ENCODE measurements at places on chromosomes 4 and X.

DNA sequence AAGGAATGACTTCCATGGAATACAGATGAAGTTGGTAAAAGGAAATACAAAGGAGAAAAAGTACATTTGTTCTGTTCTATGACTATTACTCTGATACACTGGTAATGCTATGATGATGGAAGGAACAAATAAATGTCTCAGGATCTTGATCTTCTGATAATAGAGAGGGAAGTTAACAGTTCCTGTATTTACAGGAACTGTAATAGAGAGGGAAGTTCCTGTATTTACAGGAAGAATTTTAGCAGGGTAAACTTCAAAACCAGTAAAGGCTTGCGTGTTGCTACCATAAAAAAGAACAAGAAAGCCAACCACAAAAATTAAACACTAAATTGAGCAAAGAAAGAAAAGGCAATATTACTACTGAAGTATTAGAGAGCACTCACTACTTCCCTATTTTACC, 91.7 kb upstream of the HPGD start:
- no peak for DNase-seq

DNA sequence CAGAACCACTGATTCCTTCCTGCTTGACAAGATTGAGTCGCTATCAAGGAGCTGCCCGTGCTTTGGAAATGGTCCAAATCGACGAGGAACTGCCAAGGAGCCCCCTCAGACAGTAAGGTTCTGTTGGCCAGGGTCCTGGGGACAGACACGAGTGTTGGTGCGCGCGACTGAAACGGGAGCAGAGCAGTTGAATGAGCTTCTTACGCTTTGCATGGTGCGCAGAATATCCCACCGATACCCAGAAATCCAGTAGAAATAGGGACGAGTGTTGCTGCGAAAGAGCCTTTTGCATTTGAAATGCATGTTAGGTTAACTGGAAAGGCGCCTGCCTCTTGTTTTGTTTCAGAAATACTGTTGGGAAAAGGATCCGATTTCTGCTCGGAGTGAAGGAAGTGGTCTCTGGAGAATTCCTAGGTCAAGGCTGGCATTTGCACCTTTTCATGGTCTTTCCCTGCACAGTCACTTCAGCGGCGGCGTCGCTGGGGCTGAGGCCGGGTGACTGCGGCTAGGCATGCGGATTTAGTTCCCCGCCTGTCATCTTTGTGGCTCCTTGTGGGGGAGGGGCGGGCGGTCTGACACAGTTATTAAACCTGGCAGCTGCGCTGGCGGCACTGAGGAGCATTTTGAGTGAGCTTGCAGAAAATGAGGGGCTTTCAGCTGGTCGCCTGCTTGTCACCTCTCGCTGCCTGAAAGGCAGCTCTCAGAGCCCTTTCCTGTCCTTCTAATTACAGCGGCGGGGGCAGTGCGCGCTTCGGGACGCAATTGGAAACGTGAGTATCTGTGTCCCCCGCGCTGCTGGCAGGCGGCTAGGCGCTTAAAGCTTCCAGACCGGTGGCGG, 51.5 kb upstream of the TRIM2 start:
- DNase-seq: no peak

DNA sequence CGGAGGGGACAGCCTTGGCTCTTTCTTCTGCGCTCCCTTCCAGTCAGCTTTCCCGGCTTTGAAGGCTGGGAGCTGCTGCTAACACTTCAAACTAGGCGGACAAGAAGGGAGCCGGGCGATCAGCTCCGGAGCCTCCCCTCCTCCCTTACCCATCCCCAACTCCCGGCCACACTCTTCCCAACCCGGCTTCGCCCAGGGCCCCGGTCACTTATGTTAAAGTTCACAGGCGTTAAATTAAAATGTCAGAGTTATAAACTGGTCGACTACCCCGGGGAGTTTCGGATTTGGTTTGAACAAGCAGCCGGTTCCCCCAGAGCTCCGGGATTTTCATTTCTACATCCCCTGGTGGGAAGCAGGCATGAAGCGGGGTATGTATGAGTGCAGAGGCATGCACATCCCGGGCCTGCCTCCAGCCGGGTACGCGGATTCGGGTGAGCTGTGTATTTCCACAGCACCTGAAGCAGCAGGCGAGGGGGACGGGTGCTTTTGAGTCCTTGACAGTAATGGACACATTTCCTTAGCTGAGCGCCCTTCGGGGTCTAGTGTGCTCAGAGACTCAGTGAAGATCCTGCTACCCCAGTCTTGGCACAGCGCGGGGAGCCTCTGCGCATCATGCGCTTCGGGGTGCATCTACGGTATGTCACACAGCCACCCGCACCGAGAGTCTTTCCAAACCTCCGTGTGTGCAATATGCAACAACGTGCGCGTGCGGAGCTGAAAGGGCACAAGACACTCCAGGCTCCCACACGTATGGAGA, 880 bp downstream of the UNC5C start:
- DNase-seq: no peak

DNA sequence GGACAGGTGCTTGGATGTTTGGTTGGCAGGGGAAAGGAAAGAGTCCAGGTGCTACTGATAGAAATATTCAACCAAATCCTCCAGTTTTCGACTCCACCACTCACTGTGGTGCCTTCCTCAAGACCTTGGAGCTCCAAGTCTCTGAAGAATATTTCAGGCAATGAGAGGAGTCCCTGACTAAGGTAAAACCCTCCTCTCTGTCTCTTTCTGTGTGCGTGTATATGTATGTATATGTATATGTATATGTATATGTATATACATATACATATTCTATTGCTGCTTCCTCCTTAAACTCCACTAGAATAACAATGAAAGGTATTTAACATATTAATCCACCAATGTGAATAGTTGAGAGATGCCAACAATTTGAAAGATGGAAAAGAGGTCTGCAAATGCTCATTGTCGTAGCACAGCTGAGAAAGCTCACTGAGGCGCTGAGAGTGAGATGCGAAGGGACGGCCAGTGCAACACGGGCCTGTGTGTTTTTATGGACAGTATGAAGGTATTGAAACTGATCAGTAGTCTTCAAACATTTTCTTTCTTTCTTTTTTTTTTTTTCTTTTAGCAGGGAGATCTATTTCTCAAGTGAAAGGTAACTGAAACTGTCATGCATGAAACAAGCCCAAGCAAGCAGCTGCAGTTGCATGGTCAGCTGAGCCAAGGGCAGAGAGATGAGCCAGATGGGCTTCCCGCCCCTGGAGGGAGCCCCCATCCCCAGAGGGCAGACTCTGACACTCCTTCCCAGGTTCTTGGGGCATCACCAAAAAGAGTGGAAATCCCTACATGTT, 41.1 kb upstream of the HS3ST1 start:
- DNase-seq: no peak

DNA sequence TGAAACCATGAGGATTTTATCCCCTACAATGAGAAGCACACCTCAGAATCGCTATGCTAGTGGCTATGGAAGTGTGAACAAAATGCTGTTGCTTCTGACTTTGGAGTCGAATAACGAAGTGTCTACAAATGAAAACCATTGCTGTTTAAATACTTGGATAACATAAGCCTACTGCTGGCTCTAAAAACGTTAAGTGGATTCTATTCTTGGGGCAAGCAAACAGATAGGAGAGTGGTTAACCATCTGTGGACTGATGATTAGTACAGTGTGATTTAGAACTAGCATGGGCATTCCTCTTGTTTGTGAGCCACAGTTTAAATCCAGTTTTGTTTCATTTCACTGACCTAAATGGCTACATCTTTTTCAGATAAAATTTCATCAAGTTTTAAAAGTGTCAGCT, 109.7 kb upstream of the PNPLA4 start:
- DNase-seq: no peak

DNA sequence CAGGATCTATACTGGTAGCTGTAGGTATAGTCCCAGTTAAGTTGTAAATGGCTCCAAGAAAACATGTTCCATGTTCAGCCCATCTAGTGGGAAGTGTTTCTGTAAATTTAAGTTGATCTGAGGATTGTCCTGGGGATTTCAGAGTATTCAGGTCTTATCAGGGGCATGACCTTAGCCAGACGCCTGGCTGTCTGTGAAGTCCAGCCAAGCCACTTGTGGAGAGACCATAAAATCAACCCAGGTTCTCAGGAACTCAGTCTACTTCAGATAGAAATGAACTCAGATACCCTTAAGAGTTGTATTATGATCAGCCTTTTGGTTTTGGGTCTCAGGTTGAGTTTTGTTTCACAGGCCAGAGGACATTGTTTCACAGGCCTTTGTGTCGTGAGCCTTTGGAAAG, 95.9 kb downstream of the EGF start:
- DNase-seq: no peak

- DNase-seq: no peak
Observed at GRCh38 chr4:10703766-10704429, 19.3 kb upstream of the CLNK start.

DNA sequence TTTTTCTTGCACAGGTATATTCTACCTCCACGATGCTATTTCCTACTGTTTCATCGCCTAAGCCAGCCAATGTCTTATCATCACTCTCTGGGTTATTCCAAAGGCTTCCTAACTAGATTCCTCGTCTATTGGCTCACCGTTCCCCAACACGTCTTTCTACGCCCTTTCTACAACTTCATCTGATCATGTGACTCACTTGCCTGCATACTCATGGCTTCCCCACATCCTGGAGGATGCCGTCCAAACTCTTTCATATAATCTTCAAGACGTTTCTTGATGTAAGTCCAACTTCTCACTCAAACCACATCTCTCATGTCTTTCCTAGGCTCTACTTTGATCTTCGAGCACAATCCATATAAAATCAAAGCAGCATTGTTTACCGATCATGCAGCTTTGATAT, 322.0 kb upstream of the PPARGC1A start:
- no peak for DNase-seq

DNA sequence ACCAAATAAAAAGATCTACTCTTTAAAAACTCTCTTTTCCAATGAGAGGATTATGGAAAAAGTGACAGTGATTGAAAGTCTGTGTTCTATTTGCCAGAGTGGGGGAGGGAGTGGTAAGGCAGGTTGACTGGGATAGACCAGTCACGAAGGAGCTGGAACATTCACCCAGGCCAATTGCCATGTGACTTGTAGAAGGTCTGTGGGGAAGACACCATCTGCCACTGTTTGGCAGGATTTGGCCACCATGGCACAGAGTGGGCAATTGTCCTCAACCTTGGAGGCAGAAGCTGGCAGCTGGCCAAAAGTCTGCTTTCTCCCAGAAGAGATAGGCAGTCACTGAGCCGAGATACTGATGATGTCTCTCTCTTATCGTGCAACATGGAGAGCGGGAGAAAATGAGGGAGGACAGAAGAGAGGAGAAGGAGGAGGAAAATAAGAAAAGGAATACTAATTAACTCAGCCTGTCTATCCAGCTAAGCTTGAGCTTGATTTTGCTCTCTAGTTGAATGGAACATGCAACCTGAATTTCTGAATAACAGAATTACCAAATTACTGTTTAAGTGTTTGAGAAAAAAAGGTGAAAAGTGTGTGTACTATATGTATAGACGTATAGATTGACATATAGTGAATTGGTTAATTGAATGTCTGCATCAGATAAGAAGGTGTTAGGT, 267.1 kb downstream of the ARHGAP24 start:
- no peak for DNase-seq

DNA sequence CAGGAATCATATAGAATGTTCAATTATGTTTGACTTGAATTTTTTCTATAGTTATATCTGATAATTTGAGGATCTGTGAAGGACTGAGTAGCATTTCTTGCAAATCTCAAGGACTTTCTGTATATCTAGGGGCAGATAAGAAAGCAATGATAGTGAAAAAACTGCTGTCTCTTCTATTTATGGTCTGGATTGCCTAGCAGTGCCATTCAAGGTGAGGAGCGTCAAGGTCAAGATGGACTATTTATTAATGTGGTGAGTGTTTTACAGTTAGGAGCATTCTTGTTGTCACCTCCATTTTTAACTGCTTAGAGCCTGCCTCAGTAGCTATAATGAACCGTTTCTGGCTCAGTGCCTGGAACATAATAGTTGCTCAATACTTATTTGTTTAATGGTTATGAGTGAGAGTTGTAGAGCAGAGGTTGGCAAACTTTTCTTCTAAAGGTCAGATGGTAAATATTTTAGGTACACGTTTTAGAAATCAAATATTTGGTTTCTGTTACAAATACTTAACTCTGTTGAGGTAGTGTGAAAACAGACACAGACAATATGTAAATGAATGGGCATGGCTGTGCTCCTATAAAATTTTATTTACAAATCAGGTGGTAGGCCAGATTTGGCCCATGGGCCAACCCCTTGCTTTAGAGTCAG, 523.2 kb upstream of the IGFBP7 start:
- no peak for DNase-seq

DNA sequence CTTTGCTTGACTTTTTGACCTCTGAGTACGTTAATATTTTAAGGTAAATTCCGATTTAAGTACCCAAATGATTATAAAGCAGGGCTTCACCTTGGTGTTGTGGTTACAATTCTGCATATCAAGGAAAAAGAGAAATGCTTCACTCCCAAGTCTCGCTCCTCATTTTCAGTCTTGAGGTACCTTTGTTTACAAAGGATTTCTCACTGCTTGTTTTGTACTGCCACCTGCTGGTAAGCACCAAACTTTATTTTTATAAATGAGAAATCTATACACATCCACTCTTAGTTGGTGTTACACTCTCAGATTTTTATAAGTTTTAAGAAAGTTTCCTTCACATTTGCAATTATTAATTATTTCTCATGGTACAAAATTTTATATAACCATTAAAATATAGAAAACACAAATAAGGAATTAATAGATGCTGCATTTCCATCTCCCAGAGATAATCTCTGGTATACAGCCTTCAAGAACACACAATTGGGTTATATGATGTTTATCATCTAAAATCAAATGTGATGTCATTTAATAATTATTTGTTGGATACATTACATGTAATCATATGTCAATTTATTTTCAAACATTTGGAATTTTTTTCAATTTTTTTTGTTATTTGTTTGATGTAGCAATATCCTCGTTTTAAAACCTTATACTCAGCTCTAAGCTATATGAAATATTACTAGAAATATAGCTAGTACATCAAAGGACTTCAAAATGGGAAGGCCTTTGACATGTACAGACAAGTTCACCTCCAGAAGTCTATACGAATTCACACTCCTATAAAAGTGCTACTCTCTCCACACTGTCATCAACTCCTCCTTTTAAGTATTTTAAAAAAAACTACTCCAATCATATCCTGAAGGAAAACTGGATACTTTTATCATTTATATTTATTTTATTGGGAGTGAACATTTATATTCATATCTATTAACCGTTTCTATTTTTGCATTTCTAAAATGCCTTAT, 179.9 kb downstream of the KCNIP4 start:
- DNase-seq: no peak

- no peak for DNase-seq
Observed at GRCh38 chrX:51975811-51976210, 82.4 kb downstream of the MAGED1 start.

DNA sequence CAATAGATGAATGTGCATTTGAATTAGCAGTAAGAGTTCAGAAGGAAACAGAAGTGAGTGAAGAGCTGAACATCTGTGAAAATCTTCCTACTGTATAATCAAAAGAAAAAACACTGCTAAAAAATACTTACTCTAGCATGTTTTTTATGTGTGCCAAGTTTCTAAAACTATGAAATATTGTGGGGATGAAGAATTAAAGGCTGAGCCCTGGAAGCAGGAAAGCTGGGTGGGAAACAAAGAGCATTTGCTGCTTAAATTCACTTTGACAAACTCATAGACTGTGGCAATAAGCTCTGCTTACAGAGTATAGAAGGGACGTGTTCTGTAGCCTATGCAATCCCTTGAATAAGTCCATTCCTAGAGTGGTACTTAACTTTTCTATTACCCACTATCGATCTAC, 261.7 kb downstream of the ANKRD50 start:
- DNase-seq: no peak

- DNase-seq: no peak
Observed at GRCh38 chr4:113500424-113500823, 261.1 kb downstream of the CAMK2D start.

Data from H54 (cell line).